ENCODE measurements at places on chromosomes 5 and 9.

- H3K27ac ChIP-seq: no peak overlapping the region
- H3K4me3 ChIP-seq: no peak overlapping the region
- H3K27me3 ChIP-seq: no peaks in the 10 kb centered on the region
Observed at GRCh38 chr5:54837093-54837492, 148.3 kb downstream of the ESM1 start.

GRCh38 chr9:133528876-133529241 is 4.1 kb upstream of the MYMK start:
- H3K4me3 ChIP-seq: no peak overlapping the region
- no peak overlapping the region for H3K27ac ChIP-seq
- peaks cover 71% of the 10 kb centered on the region for H3K27me3 ChIP-seq
- DNase-seq: no peak
- no peaks in the 10 kb centered on the region for H3K4me1 ChIP-seq
- no peaks in the 10 kb centered on the region for H3K36me3 ChIP-seq

DNA sequence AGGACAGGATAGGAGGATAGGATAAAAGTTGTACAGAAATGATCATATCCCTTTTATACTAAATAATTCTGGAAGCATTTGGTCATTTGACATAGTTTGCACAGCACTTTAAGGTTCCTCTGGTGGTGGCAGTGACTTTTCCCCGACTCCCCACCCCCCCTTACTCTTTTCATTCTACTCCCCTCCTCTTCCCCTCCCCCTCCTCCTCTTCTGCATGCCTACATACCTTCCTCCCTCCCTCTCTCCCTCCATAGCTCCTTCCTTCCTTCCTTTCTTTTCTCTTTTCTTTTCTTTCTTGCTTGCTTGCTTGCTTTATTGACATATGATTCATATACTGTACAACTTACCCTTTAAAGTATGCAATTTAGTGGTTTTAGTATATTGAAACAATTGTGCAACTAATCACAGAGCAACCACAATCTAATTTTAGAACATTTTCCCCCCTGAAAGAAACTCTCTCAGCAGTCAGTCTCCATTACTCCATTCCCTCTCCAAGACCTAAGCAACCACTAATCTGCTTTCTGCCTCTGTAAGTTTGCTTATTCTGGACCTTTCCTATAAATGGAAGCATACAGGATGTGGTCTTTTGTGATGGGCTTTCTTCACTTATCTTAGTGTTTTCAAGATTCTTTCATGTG is 159.0 kb downstream of the HACD4 start:
- DNase-seq: no peak
- no peaks in the 10 kb centered on the region for H3K27me3 ChIP-seq
- no peak overlapping the region for H3K4me3 ChIP-seq

- peaks cover 11% of the 10 kb centered on the region for H3K27me3 ChIP-seq
- no peak for DNase-seq
- no peaks in the 10 kb centered on the region for H3K36me3 ChIP-seq
- H3K4me3 ChIP-seq: peak within 1 kb of the TSS; percentile 13
- H3K4me1 ChIP-seq: no peaks in the 10 kb centered on the region
Observed at GRCh38 chr5:141343242-141343952, at the start of gene PCDHGA3. PCDHGA3 (plus strand) TSS chr5:141343829; CDS start chr5:141344034, 205 bp downstream.

- H3K4me1 ChIP-seq: no peaks in the 10 kb centered on the region
- DNase-seq: no peak
- H3K27me3 ChIP-seq: no peaks in the 10 kb centered on the region
- no peak overlapping the region for H3K27ac ChIP-seq
- no peaks in the 10 kb centered on the region for H3K36me3 ChIP-seq
Observed at GRCh38 chr9:79661279-79661678, 89.5 kb downstream of the TLE4 start.

DNA sequence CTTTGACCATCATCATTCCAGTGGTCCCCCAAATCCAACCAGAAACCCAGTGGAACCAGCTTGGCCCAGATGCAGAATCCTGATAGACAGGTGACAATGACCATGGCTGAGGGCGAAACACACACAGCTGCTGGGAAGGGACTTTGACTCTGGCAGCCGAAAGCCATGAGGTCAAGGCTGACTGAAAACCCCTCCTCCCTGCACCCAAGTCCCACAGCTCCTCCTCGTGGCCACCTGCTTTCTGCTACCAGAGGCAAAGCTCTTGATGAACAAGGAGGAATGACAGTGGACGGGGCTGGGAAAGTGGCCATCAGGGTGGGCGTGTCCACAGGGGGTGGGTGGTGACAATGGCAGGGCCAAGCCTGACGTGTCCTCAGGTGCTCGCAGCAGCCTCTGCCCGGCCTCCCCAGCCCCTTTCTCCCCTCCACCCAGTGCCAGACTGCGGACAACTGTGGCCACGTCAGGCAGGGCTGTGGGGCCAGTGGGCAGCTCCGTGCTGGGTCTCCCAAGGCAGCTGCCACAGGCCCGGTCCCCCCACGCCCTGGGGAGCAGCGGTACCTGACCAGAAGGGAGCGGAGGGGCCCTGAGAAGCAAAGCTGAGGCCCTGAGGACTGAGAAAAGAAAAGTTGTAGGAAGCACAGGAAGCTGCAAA is 30.8 kb upstream of the SARDH start:
- H3K36me3 ChIP-seq: peaks cover 29% of the 10 kb centered on the region
- DNase-seq: no peak
- H3K27ac ChIP-seq: no peak overlapping the region
- no peaks in the 10 kb centered on the region for H3K27me3 ChIP-seq

GRCh38 chr5:123805300-123805699 is 293.3 kb downstream of the CSNK1G3 start:
- H3K27me3 ChIP-seq: no peaks in the 10 kb centered on the region
- H3K36me3 ChIP-seq: no peaks in the 10 kb centered on the region
- no peak for DNase-seq

DNA sequence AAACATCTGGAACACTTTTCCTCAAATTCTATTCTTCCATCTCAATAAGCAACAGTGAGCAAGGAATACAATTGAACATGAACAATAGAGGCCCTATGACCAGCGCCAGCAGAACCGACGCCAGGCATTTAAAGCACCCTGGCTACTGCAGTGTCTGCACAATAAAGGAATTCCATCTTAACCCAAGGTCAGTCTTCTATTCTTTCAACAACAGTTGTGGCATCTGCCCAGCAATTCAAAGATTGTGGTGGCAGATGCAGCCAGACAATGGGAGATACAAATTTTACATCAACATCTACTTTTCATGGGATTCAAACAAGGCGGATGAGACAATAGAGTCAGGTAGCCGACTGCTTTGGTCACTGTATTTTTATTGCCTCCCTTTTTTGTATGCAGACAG is 65.9 kb downstream of the ELL2 start:
- no peaks in the 10 kb centered on the region for H3K27me3 ChIP-seq
- no peak for DNase-seq
- no peak overlapping the region for H3K4me3 ChIP-seq
- H3K36me3 ChIP-seq: peaks cover 48% of the 10 kb centered on the region
- no peaks in the 10 kb centered on the region for H3K4me1 ChIP-seq

DNA sequence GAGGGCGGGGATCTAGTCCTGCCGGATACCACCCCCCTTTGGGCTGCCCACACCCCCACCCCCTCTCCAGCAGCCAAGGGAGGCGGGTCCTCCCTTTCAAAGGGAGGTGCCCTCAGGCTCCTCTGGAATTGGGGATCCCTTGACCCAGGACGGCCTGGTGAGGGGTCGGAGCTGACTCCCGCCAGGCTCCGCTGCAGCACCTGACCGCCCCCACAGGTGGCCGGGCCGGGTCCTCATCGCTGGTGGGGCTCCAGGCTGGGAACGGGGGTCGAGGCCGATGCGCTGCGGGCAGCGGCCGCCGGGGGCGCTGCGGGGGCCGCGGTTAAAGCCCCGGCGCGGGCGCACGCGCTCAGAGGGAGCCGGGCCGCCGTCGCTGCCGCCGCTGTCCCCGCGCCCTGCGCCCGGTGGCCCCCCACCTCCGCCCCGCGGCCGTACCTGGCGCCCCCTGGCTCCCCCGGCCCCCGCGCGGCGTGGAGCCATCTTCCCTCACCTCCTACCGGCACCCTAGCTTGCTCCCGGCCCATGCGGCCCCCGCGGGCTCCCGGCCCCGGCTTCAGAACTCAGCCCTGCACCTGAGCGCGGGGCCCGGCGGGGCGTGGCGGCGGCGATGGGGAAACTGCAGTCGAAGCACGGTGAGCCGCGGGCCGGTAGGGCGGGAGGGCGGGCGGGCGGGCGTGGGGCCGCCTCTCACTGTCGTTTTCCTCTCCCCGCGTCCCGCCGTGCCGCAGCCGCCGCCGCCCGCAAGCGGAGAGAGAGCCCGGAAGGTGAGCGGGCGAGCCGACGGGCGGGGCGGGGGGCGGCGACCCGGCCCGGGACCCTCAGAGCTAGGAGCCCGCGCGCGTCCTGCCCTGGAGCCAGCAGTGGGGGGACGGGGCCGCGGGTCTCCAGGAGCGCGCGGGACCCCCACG is at the start of gene NKD2:
NKD2 (plus strand) TSS at position 352 of the 908 bp plus-strand sequence; CDS start at position 608, 256 bp downstream.
- H3K4me3 ChIP-seq: no peak within 1 kb of the TSS
- H3K27ac ChIP-seq: no peak within 1 kb of the TSS
- no peaks in the 10 kb centered on the region for H3K36me3 ChIP-seq
- H3K4me1 ChIP-seq: peaks cover 9% of the 10 kb centered on the region

DNA sequence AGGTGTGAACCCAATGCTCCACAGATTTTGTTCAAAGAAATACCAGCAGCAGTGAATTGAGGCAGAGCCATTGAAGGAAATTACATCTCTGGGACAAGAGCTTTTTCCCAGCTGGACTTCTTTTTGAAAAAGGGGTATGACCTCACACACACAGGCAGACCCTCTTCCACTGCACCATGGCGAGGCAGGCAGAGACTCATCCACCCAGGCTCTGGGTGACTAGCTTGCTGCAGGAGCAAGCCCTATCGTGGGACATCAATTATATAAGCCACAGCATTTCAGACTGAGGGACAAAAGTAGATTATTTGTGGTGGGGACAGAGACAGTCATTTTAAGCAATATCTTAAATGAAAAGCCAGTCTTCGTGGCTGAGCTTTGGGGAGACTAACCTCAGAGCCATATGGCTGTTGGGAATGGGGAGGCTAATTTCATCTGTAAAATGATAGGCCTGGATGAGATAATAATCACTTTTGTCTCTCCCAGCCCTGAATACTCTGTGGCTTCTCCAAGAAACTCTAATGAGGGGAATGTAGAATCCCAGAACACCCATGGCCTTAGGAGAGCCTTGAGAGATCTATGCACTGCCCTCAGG is 113.1 kb upstream of the TNC start:
- no peak for DNase-seq
- no peaks in the 10 kb centered on the region for H3K36me3 ChIP-seq
- H3K27ac ChIP-seq: no peak overlapping the region
- no peaks in the 10 kb centered on the region for H3K27me3 ChIP-seq

DNA sequence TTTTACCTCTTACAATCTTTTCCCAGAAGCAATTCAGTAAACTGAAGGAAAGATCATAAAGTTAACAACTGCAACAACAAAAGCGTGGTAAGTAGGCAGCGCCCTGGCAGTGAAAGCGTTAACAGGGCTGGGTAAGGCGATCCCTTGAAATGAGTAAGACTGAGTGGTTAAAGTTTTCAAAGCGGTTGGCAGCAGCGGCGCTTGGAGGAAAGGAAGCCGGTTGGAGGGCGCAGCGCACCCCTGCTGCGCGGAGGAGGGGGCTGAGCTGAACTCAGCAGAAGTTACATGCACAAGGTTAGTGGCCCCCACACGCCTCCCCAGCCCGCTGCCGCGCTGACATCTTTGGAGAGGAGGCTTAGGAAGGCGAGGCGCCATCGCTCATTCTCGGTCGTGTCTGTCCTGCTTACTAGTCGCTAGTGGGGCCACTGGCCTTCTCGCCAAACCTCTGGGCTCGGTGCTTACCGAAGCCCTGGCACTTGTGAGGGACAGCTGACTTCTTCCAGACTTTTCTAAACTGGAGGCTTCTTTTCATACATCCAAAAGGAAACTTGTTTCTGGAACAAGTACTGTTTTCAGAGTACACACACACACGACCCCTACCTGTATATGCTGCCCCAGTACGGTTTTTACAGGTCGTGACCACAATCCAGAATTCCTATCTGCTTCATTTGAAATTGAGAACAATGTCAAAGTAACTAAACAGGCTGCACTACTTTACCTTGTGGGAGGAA is at the start of gene SH3RF2:
SH3RF2 (plus strand) TSS at position 178 of the 731 bp plus-strand sequence. CDS start 1,351 bp downstream, outside the sequence.
- peak within 1 kb of the TSS; percentile 76 for H3K4me3 ChIP-seq
- H3K27ac ChIP-seq: peak within 1 kb of the TSS; percentile 95
- DNase-seq: no peak
- H3K27me3 ChIP-seq: no peaks in the 10 kb centered on the region

GRCh38 chr5:103389357-103389756 is 130.8 kb downstream of the MACIR start:
- no peaks in the 10 kb centered on the region for H3K4me1 ChIP-seq
- H3K36me3 ChIP-seq: no peaks in the 10 kb centered on the region
- no peaks in the 10 kb centered on the region for H3K27me3 ChIP-seq
- no peak overlapping the region for H3K27ac ChIP-seq
- no peak overlapping the region for H3K4me3 ChIP-seq

- no peaks in the 10 kb centered on the region for H3K27me3 ChIP-seq
- H3K4me1 ChIP-seq: peaks cover 9% of the 10 kb centered on the region
- H3K27ac ChIP-seq: no peak overlapping the region
- no peak overlapping the region for H3K4me3 ChIP-seq
Observed at GRCh38 chr9:114031948-114032840, 45.9 kb downstream of the AMBP start.

- H3K4me1 ChIP-seq: no peaks in the 10 kb centered on the region
- H3K36me3 ChIP-seq: no peaks in the 10 kb centered on the region
- no peak overlapping the region for H3K27ac ChIP-seq
- DNase-seq: no peak
- no peaks in the 10 kb centered on the region for H3K27me3 ChIP-seq
- H3K4me3 ChIP-seq: no peak overlapping the region
Observed at GRCh38 chr5:147949711-147950573, 43.6 kb upstream of the C5orf46 start.

- H3K27me3 ChIP-seq: no peaks in the 10 kb centered on the region
- no peak overlapping the region for H3K27ac ChIP-seq
- no peak overlapping the region for H3K4me3 ChIP-seq
- peaks cover 23% of the 10 kb centered on the region for H3K4me1 ChIP-seq
- DNase-seq: no peak
Observed at GRCh38 chr5:71924325-71924724, 182.9 kb upstream of the MAP1B start.

DNA sequence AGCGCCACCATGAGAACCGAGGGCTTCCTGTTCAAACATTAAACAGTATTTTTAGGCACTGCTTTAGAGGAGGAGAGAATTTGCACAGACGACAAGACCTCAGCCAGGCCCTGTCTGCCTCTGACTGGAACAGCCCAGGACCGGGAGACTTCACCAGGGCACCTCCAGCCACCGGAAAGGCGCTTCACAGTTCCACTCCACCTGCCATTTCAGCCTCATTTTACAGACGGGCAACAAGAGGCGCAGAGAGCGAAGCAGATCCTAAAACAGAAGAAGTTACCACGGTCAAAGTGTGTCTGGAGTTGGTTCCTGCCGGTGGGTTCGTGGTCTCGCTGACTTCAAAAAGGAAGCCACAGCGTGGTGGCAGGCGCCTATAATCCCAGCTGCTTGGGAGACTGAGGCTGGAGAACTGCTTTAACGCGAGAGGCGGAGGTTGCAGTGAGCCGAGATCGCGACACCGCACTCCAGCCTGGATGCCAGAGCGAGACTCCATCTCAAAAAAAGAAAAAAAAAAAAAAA is 28.4 kb downstream of the COL23A1 start:
- no peak overlapping the region for H3K4me3 ChIP-seq
- H3K27me3 ChIP-seq: no peaks in the 10 kb centered on the region
- H3K27ac ChIP-seq: no peak overlapping the region
- no peak for DNase-seq
- no peaks in the 10 kb centered on the region for H3K4me1 ChIP-seq
- no peaks in the 10 kb centered on the region for H3K36me3 ChIP-seq

GRCh38 chr5:62812621-62813255 is 234.1 kb downstream of the LRRC70 start:
- no peaks in the 10 kb centered on the region for H3K4me1 ChIP-seq
- H3K4me3 ChIP-seq: no peak overlapping the region
- no peak for DNase-seq
- H3K36me3 ChIP-seq: no peaks in the 10 kb centered on the region
- no peaks in the 10 kb centered on the region for H3K27me3 ChIP-seq

Measured in keratinocyte (primary cell).